ENCODE measurements at places on chromosomes 6 and 20.

GRCh38 chr20:45059022-45059728, 41.8 kb downstream of the KCNS1 start:
- no peak for DNase-seq

DNA sequence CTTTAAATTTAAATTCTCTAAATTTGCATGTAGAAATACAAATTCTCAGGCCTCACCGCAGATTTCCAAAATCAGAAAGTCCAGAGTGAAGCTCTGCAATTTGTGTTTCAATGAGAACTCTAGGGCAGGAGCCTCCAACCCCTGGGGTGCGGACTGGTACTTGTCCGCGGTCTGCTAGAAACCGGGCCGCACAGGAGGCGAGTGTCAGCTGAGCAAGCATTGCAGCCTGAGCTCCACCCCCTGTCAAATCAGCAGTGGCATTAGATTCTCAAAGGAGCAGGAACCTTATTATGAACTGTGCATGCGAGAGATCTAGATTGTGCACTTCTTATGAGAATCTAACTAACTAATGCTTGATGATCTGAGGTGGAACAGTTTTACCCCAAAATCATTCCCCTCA, 203.0 kb upstream of the PCSK2 start:
- DNase-seq = no peak

GRCh38 chr6:170074907-170075306, 216.0 kb downstream of the DLL1 start:
- no peak for DNase-seq

GRCh38 chr6:74166849-74167248, 470.8 kb downstream of the CD109 start:
- DNase-seq = no peak

- DNase-seq = no peak
These were observed 69.7 kb downstream of the ANKS1A start for GRCh38 chr6:34958734-34959133.

GRCh38 chr6:34696739-34697543, at the start of gene ILRUN:
Gene ILRUN, minus strand, starts transcription at chr6:34696767. Its CDS starts 164 bp downstream, at chr6:34696603.
- peak; percentile 95 for DNase-seq

GRCh38 chr20:53262365-53262764, 290.2 kb downstream of the TSHZ2 start:
- DNase-seq = no peak

DNA sequence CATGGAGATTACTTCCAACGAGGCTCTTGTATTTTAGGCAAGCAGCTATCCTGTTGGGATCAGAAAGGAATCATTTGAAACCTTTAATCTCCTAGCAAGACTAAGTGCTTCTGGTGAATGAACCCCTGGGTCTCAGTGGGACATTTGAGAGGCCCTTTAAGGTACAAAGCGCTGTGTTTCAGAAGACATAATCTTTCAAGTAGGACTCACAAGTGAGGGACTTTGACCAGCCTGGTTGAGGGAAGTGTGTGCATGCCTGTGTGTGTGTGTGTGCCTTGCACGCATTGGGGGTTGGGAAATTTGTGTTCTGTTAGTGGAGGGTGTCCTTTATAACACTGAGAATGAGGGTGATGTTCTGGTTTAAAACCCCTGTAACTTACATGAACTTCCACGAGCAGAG, 64.4 kb upstream of the KCNG1 start:
- DNase-seq = no peak

DNA sequence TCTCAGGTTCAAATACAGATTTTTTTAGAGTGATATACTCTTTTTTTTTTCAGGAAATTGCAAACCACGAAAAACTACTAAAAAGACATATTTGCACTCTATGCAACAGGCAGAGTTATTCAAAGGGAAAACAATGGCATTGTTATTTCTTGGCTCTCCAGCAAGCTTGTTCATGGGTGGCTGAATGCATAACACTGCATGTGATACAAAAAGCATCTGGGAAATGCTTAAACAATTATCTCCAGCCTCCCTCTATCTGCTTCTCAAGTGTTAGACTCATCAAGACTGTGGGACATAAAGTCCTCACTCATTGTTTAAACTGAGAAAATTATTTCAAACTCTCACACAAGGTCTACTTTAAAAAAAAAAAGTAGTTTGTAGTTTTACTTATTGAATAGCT, 7.3 kb upstream of the COL12A1 start:
- no peak for DNase-seq

Measured in activated CD8-positive, alpha-beta memory T cell treated with anti-CD3 and anti-CD28 coated beads for 48 hours (primary cell).